ENCODE measurements at places on chromosomes 7 and 10. TPM values are rescaled to one million over a fixed set of nuclear protein-coding genes. Genes with fewer than 3 reads are reported as not detected.

The FRMPD2 gene
- not detected for total RNA-seq

The FAM25G gene
- total RNA-seq: not detected

The PTF1A gene
- total RNA-seq: not detected

The SLC29A4 gene
- total RNA-seq: 1.7 TPM

The CPVL gene
- 0.66 TPM for total RNA-seq

Data from smooth muscle cell of trachea (primary cell).